GM12864 (cell line): ENCODE measurements at places on chromosomes 5 and 9.

DNA sequence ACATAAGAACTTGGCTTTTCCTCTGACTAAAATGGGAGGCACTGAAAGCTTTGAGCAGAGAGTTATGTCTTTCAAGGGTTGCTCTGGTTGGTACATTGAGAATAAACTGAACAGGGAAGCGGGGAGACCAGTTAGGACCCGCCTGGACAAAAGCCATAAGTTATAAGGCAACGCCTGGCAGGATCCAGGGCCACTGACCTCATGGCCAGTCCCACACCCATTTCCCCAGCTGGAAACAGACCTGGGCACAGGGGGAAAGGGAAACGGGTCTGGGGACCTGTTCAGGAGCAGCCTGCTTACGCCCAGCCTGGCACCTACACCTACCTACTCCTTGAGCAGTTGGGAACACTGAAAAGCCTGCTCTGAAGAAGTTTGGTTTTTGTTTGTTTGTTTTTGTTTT, 1.3 kb downstream of the SPINK4 start:
- DNase-seq = no peak

DNA sequence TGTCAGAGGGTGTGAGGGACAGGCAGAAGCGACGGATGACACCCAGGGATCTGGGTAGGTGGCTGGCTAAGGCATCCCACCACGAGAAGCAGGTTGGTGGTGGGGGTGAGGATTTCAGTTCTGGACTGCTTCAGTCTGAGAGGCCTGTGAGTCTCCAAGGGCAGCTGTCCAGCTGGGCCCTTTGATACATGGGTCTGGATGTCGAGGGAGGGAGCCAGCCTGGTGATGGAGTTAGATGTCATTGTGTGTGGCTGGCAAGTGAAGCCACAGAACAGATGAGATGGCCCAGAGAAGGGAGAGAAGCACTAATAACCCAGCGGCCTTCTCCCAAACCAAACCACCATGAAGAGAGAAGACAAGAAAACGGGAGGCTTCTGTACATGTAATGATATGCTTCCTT, 11.1 kb downstream of the MED27 start:
- DNase-seq = no peak

- no peak for DNase-seq
Observed at GRCh38 chr9:69593301-69593700, 78.9 kb downstream of the APBA1 start.

- no peak for DNase-seq
Observed at GRCh38 chr9:129336130-129336528, 158.1 kb upstream of the IER5L start.

GRCh38 chr5:142511358-142511757, 174.5 kb downstream of the FGF1 start:
- DNase-seq = no peak

DNA sequence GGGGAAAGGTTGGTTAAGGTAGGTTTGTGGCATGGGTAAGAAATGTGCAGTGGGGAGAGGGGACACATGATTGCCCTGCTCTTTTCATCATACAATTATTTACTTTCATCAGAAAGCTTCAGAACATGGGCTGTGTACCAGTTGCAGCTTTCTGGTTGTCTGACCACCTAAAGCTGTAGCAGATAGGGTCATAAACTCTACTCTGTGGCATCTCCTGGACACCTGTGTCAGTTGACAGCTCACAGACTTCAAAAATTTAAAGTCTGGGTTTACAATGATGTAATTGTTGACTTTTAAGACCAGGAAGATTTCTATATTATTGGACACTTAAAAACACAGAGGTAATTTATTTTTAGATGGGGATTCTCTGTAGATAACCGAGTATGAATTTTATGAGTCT, 222.7 kb upstream of the PRR16 start:
- DNase-seq = no peak

- DNase-seq = no peak
Observed at GRCh38 chr5:66993448-66993847, 203.2 kb downstream of the CD180 start.

GRCh38 chr5:34651791-34652190, 4.3 kb upstream of the RAI14 start:
- no peak for DNase-seq

GRCh38 chr5:159780246-159780645, 136.0 kb upstream of the ADRA1B start:
- DNase-seq = no peak

DNA sequence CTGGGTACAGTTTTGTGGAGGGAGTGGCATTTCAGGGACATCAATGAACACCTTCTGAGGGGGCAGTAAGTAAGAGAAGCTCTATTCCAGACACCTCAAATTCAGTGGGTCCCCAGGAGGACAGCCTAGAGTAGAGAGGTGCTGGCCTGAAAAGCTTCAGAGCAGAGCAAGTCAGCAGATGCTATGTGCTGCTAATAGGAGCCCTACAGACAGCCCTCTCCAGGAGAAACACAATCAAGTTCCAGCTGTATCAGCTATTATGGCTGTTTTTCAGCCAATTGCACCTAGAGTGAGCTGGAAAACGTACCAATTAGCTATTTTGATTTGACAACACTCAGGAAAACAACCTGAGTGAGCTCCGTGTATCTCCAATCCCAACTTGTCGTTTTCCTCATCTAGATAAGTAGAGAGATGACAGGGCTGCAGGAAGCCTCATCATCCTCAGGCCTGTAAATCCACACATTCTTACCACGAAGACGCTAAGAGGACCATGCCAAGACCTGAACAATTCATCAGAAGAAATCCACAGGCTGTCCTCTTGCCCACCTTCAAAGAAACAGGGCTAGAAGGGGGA, 104.9 kb downstream of the PIK3R1 start:
- no peak for DNase-seq

GRCh38 chr5:173172166-173172565, 27.8 kb downstream of the BNIP1 start:
- DNase-seq = no peak

DNA sequence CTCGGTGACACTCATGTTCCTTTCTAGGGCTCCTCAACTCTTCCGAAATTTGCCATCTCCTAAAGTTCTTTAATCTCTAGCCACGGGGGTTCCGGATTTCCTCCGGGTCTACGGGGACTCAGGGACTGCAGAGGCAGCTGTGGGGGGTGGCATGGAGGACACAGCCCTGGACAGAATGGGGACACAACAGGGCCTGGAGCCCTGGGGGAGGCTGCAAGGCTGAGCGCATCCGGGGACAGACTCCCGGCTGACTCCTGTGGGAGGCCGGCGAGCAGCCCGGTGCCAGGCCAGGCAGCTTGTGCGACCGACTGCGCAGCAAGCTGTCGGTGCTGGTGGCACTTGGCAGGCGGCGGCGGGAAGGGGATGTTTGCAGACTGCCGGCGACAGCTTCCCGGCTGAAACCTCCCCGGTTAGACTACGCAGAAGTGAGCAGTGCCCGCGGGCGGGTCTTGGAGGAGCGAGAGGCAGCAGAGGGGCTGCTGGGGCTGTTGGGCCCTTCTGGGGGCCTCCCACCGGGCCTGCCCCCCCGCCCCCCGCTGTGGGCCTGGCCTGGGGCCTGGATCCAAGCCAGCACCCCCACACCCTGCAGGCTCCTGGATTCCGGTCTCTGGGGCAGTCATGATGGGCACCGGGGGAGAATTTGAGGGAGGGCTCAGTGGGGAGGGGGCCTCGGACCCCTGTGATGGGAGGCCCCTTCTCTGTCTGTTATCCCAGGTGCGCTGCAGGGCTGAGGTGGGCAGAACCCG, 28.7 kb upstream of the UBAC1 start:
- DNase-seq = no peak

DNA sequence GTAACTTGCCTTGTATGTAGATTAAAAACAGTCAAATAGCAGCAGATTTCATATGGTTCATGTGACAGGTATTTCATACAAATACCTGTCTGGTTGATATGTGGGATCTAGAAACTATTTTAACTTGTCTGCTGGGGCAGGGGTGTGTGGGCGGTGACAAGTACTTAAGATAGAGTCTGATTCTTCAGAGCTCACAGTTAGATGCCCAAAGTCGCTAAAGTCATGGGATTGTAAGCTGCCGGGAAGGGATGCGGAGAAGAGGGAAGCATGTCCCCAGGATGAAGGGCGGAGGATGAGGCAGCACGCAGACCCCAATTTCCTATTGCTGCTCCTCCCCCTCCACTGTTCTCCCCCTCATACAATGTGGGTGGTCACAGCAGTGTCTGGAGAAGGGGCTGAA, 13.3 kb downstream of the ANXA6 start:
- no peak for DNase-seq

- no peak for DNase-seq
Observed at GRCh38 chr5:120449501-120449900, 14.6 kb upstream of the PRR16 start.

GRCh38 chr9:112841261-112841660, 49.4 kb downstream of the SLC46A2 start:
- no peak for DNase-seq

GRCh38 chr5:139982157-139982974, 60.7 kb downstream of the NRG2 start:
- no peak for DNase-seq

GRCh38 chr5:77955577-77955976, 179.4 kb upstream of the TBCA start:
- no peak for DNase-seq

GRCh38 chr5:96459313-96460121, 26.5 kb upstream of the PCSK1 start:
- no peak for DNase-seq

- DNase-seq = no peak
Observed at GRCh38 chr5:849651-850301, 1.0 kb downstream of the ZDHHC11 start.

GRCh38 chr9:88420227-88420626, 32.0 kb downstream of the SPIN1 start:
- no peak for DNase-seq

DNA sequence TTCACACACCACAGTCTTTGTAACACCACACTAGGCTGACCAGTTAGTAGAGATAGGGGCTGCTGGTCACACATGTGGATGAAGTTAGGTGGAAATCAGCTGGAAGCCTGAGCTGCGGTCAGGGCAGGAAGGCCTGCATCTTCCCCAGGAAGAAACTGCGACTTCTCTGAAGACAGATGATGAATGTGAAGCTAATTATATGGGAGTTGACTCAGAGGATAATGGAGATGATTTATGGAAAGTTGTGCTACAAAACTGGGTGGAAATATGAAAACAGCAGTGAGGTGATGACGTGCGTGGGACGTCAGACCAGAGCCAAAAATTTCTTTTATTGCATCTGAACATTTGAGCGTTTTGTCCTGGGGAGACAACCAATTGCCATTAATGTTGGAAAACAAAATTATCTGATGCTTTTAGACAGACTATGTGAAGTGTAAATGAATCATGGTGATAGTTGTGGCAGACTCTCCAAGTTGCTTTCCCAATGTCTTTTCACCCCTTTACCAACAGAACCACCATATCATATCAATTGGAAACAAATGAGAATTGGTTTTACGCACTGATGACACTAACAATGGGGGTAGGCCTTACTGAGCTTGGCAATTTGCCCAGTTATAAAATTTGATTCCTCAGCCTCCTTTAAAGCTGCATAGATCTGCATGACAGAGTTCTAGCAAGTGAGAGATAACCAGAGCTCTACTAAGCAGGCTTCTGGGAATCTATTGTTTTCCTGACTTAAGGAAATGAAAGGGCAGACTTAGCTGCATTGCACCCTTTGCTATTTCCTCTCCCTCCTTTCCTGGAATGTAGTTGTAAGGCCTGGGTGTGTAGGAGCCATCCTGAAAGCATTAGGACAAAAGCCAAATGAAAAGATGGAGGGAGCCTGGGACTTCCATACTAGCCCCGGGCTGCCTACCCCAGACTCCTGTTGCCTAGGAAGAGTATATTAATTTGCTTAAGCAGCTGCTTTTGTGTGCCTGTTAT, 84.0 kb downstream of the RAB3C start:
- no peak for DNase-seq

- DNase-seq = no peak
Observed at GRCh38 chr5:93425096-93425495, 155.9 kb downstream of the NR2F1-AS1 start.

GRCh38 chr9:94951324-94952135, 225.0 kb downstream of the AOPEP start:
- no peak for DNase-seq

DNA sequence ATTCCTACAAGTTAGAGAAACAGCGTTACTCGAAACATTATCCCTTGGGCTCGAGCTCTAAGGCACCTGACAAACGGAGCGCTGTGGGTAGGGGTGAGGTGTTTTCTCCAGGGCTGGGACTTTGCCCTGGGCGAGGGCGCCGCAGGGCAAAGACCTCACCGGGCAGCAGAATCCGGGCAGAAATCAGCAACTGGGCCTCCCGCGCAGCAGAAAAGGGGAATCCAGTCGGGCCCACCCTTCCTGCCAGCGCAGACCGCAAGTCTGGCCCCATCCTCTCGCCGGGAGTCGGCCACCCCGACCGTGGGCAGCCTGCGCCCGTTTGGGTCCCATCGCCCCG, 430 bp upstream of the MSH3 start:
- DNase-seq = no peak

- no peak for DNase-seq
Observed at GRCh38 chr9:20950707-20951106, 80.7 kb downstream of the HACD4 start.

DNA sequence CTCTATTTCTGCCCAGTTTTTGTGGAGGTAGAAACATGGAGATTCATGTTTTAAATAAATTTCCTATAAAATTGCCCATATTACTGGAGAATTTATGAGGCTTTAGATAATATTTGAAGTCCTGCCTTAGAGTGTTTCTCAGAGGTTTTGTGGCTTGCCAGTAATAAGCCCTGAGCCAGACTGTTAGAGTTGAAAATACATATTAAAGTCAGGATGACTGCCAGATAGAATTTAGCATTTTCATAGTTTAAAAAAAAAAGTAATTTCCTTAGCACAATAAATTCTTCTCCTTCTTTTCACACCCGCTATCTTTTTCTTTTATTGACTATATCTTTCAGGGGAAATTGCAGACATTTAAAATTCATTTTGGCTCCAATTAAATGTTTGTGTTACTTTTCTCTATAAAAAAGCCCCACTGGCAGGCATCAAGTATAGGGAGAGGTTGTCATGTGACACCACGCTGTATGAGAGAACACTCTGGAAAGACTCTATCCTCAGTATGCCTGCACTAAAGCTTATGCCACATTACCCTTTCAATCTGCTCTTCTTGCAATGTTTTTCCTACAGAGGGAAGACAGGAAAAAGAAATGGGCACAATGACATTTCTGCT, 135.2 kb downstream of the MPDZ start:
- DNase-seq = no peak

- no peak for DNase-seq
Observed at GRCh38 chr5:167638816-167639215, 652.6 kb upstream of the WWC1 start.
